Activated CD4-positive, alpha-beta T cell treated with anti-CD3 and anti-CD28 coated beads, Interleukin-10, Interleukin-2, amounts not matched to agents 100 ng/mL and 50 ng/mL, durations not matched to agents 16 hours and 8 hours (primary cell): ENCODE measurements at places on chromosomes 6 and 20.

GRCh38 chr20:2386516-2387179 is 5.9 kb downstream of the TGM6 start:
- DNase-seq = no peak

- no peak for DNase-seq
Observed at GRCh38 chr20:62387933-62388635, 1.2 kb downstream of the RPS21 start.

DNA sequence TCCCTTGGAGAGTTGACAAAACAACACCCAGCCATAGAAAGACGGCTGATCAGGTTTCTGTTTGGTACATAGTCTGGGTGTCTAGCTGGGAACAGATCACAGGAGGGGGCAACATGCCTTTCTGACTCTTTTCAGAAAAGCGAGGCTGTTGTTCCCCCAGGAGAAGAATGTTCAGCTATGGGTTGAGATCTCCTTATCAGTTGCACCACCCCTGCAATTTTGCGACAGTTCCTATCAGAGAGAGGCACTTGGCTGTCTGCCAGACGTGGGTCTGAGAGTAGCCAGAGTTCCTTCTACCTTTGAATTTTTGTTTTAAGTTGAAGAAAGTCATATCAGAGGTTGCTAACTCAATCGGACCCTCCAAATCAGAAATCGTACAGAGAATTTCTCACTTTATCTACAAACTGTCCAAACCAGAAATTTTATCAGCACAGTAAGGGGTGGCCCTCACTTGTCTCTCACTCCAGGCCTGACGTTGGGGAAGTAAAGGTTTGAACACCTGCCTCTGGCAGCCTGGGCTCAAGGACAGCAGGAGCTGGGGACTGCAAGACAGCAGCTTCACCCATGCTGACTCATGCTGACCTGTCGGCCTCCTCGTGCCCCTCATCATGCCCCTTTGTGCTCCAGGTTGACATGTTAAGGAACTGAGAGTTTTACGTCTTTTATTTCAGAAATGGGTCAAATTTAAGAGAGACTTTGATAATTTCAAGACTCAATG is 42.3 kb downstream of the TMC2 start:
- DNase-seq = no peak

DNA sequence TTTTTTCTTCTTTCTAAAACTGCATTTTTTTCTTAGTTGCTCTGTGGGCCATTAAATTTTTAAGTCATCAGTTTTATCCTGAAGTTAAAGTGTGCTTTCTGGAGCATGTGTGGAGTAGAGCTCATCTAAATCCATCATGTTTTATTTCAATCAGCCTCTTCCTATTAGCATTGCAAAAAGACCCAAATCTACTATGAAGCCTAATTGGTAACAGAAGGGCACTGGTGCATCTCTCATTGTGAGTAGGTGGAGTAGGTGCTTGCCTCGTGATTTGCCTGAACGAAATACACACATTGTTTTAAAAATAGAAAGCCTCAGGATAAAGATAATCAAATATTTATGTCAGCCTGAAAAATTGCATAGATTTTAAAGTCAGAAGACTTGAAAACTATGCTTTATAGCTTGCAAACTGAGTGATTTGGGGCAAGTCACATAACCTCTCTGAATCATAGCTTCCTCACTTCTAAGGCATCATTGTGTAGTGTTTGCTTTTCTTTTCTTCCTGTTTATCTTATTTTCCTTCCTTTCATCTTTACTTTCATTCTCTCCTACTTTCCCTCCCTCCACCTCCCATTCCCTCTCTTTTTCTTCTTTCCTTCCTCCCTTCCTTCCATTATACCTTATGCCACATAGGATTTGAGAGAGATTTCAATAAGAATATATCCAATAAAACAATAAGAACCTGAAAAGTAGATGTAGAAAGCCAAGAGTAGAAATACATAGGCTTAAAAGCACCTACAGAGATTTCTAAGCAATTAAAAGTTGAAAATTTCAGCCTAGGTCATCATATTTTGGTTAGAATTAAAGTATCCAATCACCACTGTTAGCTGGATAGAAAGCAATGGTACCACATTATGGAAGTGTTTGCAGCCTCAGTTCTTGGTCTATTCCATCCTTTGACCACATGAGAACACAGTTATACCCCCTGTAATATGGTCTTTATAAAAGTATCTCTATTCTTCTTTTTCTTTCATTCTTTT is 49.6 kb upstream of the RNF146 start:
- no peak for DNase-seq

DNA sequence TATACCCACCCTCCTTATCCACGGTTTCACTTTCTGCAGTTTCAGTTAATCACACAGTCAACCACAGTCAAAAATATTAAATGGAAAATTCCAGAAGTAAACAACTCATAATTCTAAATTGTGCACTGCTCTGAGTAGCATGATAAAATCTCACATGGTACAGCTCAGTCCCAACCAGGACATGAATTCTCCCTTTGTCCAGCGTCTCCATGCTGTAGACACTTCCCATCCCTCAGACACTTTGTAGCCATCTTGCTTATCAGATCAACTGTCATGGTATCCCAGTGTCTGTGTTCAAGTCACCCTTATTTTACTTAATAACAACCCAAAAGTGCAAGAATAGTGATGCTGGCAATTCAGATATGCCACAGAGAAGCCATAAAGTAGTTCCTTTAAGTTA is 94.7 kb downstream of the PDE10A start:
- DNase-seq = no peak

- DNase-seq = peak; percentile 70
Observed at GRCh38 chr20:31968291-31969126, 558 bp downstream of the XKR7 start.

- no peak for DNase-seq
Observed at GRCh38 chr6:134315189-134315588, 2.7 kb downstream of the SGK1 start.

GRCh38 chr6:2440516-2440915 is 195.1 kb upstream of the GMDS start:
- no peak for DNase-seq

DNA sequence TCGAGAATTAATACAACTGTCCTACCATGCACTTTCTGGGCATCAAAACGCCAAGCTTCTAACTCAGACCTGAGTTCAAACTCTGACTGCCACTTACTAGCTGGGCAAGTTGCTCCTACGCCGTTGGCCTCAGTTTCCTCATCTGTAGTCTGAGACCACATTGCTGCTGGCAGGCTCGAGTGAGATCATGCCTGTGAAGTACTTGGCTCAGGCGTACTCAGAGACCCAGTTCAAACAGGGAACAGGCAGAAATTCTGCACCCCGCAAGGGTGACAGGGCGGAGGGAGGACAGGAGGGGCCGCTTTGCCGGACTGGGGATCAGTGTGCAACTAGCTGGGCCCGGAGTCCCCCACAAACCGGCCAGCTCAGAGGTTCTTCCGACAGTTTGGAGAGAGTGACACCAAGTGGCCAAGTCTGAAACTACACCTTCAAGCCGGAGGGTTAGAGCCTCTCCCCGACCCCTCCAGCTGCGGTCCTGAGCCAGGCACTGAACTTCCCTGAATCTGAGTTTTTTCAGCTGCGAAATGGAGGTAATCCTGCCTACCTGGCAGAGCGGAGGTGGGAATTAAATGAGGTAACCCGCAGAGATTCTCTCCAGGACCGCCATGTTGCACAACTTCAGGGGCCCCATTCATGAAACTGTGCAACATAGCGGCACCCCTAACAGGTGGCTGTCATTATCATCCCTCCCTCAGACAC is 46.0 kb upstream of the PTPN1 start:
- DNase-seq = peak; percentile 71

DNA sequence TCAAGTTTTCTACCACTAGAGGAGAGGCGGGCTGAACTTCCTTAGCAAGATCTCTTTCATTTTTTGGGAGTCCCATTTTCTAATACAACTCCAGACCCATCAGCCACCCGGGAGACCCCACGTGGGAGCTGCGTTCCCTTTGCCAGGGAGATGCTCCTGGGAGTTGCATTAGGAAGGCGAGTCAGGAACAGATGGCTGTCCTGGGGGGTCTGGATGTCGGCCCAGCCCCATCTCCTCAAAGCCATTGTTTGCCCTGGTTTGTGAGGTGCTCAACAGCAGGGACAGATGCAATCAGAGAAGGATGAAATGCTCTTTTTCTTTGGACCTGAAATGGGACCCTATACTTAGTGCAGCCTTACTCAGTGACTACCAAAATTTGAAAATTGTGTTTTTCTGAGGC is 39.4 kb downstream of the CARMIL1 start:
- DNase-seq = no peak

DNA sequence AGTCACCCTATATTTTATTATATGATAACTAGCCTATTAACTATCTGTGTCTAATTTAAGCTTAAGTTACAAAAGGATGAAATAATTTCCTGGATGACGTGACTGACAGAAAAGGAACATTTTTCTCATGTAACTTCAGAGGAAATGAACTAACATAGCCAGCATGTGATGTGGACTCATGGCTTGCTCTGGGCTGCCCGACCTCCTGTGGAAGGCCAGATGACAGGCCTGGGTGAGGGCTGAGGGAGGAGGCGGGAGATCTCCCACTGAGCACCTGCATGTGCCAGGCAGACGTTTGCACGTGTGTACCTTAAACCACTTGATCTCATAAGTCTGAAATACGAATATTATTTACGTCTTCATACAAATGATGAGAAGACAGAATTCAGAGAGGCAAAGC is 321.1 kb downstream of the SYNE1 start:
- no peak for DNase-seq

DNA sequence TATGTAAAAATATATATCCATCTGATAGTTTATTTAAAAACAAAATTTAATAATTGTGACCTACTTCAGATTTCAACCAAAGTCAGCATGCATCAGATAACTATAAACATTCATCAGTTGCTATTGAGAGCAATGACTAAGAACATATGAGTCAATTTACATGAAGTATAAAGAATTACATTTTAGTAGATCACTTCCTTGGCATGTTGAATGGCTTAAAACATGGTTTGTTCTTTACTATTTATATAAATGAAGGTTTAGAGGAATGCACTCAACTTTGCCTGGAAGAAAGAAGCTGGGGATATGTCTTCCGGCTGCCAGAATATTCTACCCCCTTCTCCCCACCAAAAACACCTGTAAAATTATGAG is 6.4 kb upstream of the FAM217A start:
- no peak for DNase-seq

- DNase-seq = peak; percentile 88
Observed at GRCh38 chr6:135537741-135538301, 40.3 kb upstream of the AHI1 start.

DNA sequence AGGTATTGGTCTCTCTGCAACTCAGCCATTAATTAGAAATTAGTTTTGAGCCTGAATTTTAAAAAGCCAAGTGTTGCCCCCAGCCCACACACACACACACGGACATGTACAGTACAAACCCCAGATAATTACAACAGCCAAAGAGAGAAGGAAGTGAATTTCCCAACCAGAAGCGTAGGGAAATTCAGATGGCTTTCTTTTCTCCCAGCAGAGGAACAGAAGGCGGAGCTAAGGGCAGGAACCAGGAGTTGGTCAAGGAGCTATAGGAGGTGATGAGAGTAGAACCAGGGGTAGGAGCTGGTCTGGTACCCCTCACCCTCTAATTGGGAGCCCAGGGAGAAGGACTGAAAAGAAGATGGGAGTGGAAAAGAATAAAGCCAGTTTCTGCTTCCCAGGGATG is 3.9 kb upstream of the ZBTB9 start:
- DNase-seq = no peak

DNA sequence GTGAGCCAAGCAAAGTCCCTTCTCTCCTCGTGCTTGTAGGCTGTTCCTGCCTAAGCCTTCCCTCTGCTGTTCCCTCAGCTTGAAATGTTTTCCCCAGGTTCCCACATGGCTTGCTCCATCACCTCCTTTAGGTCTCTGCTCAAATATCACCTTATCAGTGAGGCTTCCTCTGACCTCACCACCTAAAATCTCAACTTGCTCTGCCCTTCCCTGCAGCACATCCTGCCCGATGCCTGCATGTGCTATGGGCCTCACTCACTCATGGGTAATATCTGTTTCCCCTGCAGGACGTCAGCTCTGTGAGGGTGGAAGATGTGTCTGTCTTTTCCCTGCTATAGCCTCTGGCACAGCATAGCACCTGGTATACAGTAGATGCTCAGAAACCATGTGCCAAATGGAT is 29.9 kb upstream of the FKBP1A start:
- DNase-seq = no peak

GRCh38 chr6:12570461-12571030 is 146.0 kb upstream of the PHACTR1 start:
- DNase-seq = no peak

GRCh38 chr20:22561965-22562577 is 22.3 kb downstream of the FOXA2 start:
- no peak for DNase-seq

GRCh38 chr6:113011389-113011788 is 664.3 kb downstream of the RFPL4B start:
- no peak for DNase-seq

- peak; percentile 82 for DNase-seq
Observed at GRCh38 chr6:42315991-42316970, 98.6 kb upstream of the MRPS10 start.

GRCh38 chr6:109526905-109527628 is 44.0 kb upstream of the ZBTB24 start:
- DNase-seq = peak; percentile 67
